Smooth muscle cell of bladder (primary cell): ENCODE measurements at places on chromosomes 5 and 9. TPM values are rescaled to one million over a fixed set of nuclear protein-coding genes. Genes with fewer than 3 reads are reported as not detected.

GMCL2 gene
- not detected in 2 replicates for total RNA-seq

TPPP gene
- 0.09 and 0.14 TPM in 2 replicates for total RNA-seq

SUSD1 gene
- total RNA-seq, result 20.9 and 22.6 TPM in 2 replicates

CCDC152 gene
- total RNA-seq, result 1.1 and 1.6 TPM in 2 replicates

DMAC1 gene
- total RNA-seq, result 8.7 and 10.4 TPM in 2 replicates

SGCD gene
- total RNA-seq, result 9.2 and 16.5 TPM in 2 replicates

PIP5K1B gene
- total RNA-seq, result under 0.01 TPM in 2 replicates

GFPT2 gene
- total RNA-seq, result 36.4 and 66.0 TPM in 2 replicates

PCDHB4 gene
- 0.09 and 0.14 TPM in 2 replicates for total RNA-seq

SH3GL2 gene
- total RNA-seq, result not detected in 2 replicates

SPATA31A3 gene
- not detected in 2 replicates for total RNA-seq

ARL14EPL gene
- 0.18 TPM in 1 of 2 replicates, not detected in the other for total RNA-seq

EPB41L4B gene
- under 0.01 and 0.09 TPM in 2 replicates for total RNA-seq

FRMD3 gene
- 0.14 and 0.18 TPM in 2 replicates for total RNA-seq

MARCHF11 gene
- not detected in 2 replicates for total RNA-seq

IL9 gene
- not detected in 2 replicates for total RNA-seq

STC2 gene
- total RNA-seq, result 484 and 582 TPM in 2 replicates

MROH2B gene
- total RNA-seq, result not detected in 2 replicates

TRPM3 gene
- 0.85 and 0.92 TPM in 2 replicates for total RNA-seq

DBH gene
- total RNA-seq, result not detected in 2 replicates

HSPB3 gene
- not detected in 2 replicates for total RNA-seq

PAPPA gene
- total RNA-seq, result 137 and 209 TPM in 2 replicates

NSG2 gene
- total RNA-seq, result not detected in 2 replicates

CRB2 gene
- total RNA-seq, result under 0.01 TPM in 2 replicates

IFNA13 gene
- not detected in 2 replicates for total RNA-seq
